ENCODE measurements at places on chromosomes 2 and 18.

GRCh38 chr2:114170070-114170469 lies 272.4 kb upstream of the DPP10 start:
- no peak for DNase-seq

DNA sequence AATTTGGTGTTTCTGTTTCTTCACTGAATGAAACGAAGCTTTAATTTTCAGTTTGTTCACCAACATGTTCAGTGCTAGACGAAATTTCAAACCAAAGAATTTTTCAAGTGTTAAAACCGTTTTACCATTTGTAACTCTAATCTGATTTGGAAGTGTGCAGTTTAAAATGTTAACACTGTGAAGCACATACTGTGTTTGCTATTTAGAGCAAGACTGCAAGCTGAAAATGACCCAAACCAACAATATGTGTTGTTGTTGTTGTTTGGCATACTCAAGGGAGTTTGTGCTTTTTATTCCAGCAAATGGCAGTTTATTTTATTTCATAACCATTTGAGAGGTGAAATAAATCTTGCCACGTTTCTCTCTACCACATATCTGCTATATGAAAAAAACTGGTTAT lies 128.4 kb upstream of the CDH7 start:
- DNase-seq: no peak

DNA sequence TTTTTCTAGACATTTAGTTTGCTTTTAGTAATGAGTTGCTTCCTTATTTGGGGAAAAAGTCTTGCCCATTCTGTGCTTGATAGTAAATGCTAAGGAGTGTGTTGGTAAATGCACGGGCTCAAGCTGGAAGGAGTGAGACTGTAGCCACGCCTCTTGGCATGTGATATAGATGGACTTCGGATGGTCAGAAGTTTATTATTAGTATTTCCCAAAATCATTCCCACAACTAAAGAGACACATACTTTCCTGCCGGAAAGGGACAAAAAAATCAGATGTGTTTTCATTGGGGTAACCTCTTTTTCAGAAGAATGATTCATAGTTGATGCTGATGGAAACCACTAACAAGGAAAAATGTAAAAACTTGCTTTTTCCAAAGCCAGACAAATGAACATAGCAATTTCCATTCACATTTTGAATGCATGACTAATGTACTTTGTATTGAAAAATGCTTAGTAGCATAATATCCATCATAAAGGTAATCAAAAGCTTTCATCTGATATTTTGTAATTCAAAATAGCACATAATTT lies 133.2 kb downstream of the ZNF532 start:
- DNase-seq: no peak

DNA sequence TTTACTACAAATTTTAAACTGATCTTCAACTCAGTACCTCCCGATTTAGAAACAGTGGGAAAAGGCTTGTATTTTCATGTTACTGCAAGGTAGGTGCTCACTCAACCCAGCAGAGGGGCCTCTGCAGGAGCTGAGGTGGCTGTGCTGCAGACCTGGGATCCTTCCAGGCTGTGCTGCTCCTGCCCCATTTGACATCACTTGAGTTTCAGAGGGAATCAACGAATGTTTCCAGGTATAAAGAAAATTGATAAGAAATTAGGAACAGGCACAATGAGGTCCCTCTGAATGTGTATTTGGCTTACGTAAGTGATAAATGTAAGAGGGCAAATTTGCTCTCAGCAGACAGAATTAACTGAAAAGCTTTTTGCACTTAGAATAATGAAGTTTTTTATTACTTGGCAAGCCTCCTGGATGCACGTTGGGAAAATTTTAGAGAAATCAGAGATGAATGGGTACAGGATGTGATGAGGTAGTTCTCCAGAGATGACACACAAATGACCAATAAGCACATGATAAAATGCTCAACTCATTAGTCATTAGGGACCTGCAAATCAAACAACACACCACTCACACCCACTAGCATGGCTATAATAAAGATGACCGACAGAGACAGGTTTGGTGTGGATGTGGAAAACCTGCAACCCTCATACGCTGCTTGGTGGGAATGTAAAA lies 114.0 kb downstream of the NOL10 start:
- DNase-seq: no peak

DNA sequence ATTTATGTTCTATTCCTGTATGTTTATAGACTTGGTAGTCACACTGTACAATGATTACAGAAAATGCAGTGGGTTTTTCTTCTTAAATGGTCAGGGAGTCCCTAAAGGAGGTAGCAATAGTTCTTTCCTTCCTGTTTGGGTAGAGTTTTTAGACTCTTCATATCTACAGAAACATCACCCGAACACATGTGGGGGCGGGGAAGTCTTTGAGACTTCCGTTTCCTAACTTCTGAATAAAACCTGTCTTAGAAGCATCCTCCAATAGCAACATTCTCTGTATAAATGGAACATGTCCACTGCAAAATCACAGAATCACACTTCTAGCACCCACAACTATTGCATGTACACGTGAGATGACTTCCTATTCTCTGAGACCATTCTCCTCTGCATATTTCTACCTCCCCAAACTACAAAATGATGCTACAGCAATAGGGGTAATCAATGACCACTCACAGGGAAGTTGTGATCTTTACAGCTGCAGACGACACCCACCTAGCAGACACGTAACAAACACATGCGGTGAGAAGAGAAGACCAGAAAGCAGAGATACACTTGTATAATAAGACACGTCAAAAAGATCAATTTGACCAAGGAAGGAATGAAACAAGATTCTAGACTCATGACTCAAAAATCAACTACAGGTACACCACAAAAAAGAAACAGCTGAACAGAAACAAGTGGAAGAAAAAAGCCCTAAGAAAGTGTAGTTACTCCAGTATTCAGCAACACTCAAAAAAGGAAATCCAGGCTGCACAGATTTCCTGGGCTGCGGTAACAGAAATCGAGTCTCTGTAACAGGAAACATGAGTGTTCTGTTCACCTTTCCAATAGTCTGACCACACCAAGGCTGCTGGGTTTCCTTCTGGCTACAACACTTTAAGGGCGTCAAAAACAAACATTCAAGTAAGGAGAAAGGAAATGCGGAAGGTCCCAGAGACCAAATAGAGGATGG lies 120.4 kb downstream of the ZNF516 start:
- no peak for DNase-seq

GRCh38 chr2:216569765-216570164 lies 63.5 kb upstream of the IGFBP2 start:
- DNase-seq: no peak

DNA sequence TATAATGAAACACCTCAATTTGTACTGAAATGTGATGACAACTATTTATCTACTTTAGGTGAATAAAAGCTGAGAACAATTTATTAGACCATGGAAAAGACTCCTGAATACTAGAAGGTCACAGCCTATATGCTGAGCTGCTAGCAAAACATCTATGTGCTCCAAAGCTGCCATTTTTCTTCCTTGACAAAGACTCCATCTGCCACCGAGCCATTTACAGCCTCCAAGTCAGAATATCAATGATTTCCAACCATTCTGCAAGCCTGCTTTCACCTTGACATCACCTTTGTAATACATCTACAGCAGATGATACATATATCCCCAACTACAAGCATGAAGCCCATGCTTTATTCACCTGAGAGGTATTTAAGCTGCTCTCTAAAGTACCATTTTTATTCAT lies 84.9 kb downstream of the BAZ2B start:
- DNase-seq: no peak

DNA sequence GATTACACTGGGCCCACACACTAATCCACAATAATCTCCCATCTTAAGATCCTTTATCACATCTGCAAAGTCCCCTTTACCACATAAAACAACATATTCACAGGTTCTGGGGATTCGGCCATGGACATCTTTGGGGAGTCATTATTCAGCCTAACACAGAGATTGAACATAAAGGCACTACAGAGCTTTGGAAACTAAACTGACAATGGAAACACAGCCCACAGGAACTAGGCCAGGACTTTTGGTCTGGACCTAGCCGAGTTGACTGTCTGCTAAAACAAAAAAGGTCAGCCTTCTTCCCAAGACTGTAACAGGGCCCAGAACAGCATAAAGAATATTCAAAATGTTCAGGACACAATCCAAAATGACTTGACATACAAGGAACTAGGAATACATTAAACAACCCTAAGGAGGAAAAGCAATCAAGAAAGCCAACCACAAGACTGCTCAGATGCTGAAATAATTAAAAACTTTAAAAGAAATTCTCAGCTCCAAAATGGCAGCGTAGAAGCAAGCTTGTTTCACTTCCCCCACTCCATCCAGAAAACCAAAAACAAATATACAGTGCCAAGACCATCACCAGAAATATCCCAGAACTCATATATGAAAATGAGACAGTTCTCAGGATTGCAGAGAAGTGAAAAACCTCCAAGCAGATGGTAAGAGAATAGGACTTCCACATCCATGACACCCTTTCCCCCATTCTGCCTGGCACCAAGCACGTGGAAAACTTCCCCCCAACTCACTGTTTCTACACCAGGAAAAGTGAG lies 207.8 kb downstream of the ATAD2B start:
- DNase-seq: no peak

DNA sequence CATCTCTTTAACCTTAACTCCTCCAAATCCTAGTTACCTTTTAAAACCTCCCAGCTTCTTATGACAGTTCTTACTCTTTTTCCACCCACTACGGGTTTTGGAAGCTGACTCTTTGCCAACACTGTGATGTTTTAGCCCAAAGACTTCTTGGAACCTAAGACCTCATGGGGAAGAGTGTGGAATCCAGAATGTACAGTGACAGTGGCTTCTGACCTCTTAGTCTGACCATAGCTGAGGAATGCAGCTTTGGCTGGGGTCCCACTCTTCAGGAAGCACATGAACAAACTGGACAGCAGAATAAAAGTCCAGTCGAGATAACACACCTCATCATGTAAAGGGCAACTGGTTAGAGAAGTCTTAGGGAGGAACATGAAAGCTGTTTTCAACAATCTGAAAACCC lies 161.1 kb upstream of the PKDCC start:
- no peak for DNase-seq

DNA sequence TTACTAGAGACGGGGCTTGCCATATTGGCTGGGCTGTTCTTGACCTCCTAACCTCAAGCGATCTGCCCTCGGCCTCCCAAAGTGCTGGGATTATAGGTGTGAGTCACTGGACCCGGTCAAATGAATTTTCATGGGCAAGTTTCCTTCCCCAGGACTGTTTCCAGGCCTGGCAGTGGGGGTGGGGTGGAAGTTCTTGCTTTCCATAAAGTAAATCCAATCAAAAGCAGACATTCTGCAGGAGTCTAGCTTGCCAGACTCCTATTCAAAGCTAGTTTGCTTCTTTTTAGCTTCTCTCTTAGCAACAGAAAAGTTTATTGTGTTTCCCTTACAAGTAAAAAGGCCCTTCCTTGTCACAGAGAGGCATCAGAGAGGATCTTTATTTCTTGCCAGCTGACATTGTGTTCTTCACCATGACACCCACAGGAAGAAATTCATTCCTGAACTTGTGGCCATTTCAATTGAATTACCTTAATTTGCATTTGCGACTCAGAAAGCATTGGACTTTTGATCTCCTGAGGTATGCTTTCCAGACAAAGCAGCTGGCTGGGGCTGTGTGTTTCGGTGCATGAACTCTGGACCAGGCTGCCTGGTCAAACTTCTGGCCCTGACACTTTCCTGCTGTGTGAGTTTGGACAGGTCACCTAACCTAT lies 37.9 kb downstream of the LYPD1 start:
- peak; percentile 64 for DNase-seq

GRCh38 chr2:128228894-128229293 lies 89.8 kb downstream of the HS6ST1 start:
- no peak for DNase-seq

DNA sequence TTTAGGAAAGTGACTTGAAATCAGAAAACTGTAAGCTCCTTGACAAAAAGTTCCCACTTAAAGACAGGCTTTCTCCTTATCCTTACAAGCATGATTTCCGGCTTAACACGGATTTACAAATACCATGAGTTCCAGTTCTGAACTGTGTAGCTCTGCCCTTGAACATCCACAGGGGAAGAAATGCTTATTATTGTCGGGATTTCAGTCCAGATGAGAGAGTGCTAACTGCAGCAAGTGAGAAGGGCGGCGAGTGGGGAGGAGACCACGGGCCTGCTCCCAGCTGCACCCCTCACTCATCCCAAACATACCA lies 73.1 kb downstream of the LRRC30 start:
- DNase-seq: no peak

- no peak for DNase-seq
These were observed 634.3 kb upstream of the SOX11 start for GRCh38 chr2:5057891-5058351.

DNA sequence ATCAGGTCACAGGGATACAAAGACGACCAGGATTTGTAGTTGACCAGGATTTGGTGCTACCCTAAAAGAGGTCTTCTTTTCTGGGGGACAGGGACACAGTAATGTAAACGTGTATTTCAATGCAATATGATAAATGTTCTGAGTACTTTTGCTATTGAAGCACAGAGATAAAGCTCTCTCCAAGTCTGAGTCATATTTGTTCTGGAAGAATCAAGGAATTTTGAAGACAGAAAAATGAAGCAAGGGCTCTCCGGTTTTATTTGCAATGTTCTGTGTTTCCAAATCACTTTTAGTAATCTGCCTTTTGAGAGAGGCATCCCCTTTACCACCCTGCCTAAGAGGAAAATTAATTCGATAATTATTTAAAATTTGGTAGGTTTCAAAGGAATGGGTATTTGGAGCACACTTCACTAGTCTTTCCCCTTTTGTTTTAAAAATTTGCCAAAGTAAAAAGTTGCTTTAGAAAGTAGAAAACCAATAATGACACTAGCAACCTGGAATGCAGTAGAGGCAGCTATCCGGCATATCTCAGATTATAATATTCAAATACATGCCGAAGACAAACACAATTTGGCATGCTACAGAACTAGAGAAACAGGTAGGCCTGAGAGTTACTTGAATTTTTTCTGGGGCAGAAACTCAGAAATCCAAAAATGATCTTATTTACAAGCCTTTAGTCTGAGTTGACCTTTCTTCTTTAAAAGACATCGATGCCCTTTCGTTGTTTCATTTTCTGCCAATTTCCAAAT lies 82.7 kb downstream of the MREG start:
- DNase-seq: no peak

- DNase-seq: no peak
These were observed 191.0 kb downstream of the ARL4C start for GRCh38 chr2:234305846-234306245.

DNA sequence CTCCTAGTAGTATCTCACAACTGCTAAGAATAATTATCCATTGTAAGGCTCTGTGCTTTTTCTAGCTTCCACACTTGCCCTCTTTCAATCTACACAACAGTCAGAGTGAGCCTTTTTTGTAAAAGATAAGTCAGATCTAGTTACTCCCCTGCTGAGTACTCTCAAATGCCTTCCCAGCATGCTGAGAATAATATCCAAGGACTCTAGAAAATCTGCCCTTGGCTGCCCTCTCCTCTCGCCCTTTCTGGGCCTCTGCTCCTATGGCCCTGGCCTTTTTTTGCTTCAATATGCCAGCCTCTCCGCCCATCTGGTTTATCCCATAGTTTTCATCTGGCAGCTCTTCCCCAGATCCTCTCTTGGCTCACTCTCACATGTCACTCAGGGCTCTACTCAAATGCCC lies 455.9 kb upstream of the UBE2E3 start:
- DNase-seq: no peak
